NCI-H510A treated with DMSO at 0.1 percent for 48 hours (cell line): ENCODE measurements at places on chromosomes 3 and 15.

GRCh38 chr15:64029110-64029509 lies 17.2 kb downstream of the DAPK2 start:
- DNase-seq = no peak

GRCh38 chr3:157405457-157405856 lies 31.2 kb upstream of the PTX3 start:
- DNase-seq = no peak

- DNase-seq = no peak
Measured at GRCh38 chr15:51378406-51378805, 37.0 kb downstream of the GLDN start.

DNA sequence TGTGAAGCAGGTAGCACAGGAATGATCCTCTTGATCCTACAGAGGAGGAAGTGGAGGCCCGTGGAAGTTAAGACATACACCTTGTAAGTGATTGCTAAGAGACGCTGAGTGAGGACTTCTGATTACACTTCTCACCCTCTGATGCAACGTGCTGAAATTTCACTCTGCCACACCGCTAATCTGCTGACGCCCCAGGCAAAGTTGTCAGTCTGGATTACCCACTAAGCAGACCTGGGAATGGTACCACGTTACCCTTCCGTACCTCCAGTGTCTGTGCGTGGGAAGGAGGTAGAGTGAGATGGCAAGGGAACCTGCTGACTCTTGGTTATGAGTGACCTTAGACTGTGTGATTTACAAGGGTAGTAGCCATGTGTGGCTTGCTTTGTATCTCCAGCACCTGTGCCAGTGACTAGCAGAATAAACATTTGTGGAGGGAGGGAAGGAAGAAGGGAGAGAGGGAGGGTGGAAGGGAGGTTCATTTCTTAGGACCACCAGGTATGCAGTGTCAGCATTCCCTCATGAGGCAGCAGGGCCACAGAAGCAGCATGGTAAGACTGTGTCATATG lies 115.0 kb downstream of the ALDH1A2 start:
- DNase-seq = no peak

DNA sequence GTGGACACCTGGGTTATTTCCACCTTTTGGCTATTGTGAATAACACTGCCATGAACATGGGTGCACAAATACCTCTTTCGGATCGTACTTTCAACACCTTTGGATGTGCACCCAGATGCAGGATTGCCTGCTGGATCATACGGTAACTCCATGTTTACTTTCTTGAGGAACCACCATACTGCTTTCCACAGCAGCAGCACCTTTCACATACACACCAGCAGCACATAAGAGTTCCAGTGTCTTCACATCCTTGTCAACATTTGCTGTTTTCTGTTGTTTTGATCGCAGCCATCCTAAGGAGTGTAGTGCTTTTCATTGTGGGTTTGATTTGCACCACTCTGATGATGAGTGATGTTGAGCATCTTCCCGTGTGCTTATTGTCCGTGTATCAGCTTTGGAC lies 51.3 kb downstream of the NUP210 start:
- DNase-seq = no peak

DNA sequence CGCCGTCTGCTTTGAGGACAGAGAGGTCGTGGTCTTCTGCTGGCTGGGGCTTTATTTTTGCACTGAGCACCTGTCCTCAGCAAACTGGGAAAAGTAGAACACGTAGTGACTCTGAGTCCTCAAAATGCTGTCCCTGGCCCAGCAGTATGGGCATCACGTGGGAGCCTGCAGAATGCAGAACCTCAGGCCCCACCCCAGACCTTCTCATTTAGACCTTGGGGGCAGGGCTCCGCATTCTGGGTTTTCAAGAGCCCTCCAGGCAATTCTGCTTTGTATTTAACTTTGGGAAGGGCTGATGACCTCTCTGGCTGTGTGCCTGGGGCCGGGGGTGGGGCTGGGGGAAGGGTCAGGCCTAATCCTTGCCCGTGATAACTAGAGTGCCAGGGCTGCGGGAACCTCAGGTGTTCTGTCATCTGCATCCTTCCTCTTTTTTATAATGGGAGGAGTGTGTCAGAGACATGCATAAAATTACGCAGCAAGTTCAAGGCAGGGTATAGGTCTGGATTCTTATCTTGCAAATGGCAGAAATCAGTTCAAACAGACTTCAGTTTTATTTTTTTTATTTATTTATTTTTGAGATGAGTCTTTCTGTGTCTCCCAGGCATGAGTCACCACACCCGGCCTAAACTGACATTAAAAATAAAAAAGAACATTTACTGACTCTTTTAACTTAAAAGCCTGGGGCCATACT lies 11.1 kb downstream of the SLC6A6 start:
- peak; percentile 19 for DNase-seq

DNA sequence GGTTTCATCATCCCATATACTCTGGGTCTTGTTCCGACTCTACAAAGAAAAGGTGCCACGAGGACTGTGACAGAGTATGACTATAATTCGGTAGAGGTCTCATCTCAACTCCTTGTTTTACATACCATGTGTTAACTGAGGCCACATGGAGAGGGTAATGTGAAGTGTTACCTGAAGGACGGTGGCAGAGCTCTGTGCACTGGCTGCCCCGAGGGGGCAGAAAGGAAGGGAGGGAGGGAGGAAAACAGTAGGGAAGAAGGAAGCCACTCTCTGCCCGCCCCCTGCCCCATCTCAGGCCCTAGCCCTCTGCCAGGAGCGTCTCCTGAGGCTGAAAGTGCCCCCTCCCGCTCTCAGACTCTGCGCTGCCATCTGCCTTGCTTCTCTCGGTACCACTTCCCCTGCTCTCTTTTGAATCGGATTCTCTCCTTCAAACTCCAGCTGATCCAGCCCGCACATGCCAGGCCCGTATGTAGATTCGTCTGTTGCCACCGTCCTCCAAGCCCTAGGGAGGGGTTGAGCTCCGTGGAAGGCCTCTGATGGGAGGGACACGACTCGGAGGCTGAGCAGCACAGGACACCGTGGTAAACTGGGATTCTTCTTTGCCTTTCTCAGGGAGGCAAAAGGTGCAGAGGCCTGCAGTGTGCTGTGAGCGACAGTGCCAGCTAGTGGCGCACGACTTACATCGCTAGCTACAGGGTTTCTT lies 70.5 kb upstream of the ATP10A start:
- DNase-seq = peak; percentile 28

DNA sequence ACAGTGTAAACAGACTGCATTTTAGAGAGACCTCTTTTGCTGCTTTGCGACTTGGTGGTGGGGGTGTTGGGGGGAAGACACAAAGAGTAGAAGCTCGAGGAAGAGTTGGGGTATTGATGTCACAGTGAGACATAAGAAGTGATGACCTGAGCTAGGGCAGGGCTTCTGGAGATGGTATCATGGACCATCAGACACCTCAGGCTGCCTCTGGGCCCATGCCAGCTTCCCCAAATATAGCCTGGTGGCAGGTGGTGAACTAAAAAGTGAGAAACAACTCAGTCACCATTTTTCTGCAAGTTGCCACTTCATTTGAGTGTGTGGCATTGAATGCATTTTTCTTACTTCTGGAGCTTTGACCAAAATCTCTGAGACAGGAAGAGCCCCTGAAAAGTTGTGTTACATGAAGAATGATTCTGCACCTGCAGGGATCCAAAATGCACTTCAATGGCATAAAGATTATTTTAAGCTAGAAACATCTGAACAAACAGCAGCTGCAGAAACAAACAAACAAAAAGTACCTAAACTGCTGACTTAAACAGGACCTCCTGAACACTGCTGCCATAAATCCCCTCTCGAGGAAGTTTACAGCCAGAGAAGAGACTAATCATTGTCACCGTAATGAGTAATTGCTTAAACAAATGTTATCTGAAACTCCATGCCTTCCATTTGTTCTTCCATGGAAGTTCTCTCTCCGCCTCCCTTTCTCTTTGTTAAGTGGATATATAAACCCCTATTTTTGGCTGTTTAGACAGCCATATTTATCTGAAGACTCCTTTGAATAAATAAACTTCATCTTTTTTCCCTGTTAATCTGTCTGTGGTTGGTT lies 15.2 kb upstream of the XIRP1 start:
- peak; percentile 80 for DNase-seq

GRCh38 chr3:37149257-37149656 lies 25.1 kb downstream of the LRRFIP2 start:
- DNase-seq = no peak

GRCh38 chr3:72523429-72524151 lies 324.7 kb downstream of the SHQ1 start:
- peak; percentile 13 for DNase-seq

DNA sequence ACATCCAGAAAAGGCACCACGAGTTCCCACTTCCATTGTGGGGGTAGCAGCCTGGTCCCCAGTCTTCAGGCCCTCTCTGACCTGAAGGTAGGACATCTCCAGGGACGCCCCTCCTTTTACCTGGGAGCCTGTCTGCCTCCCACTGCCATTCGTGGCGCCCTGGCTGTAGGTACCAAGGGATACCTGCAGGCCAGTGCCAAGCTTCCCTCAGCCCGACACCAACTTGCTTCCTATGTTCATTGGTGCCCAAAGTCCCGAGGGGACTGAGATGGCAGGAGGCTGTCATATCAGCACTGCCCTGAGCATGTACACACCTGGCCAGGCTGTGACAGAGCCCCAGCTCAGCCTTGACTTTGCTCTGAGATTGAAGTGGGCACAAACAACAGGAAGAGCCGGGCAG lies 137.3 kb upstream of the CNTN3 start:
- no peak for DNase-seq

GRCh38 chr3:170483485-170484262 lies 65.0 kb downstream of the CLDN11 start:
- DNase-seq = no peak

- no peak for DNase-seq
Measured at GRCh38 chr3:16494814-16495431, 18.6 kb downstream of the RFTN1 start.

- no peak for DNase-seq
Measured at GRCh38 chr15:95352631-95353187, 977.8 kb upstream of the NR2F2 start.

- no peak for DNase-seq
Measured at GRCh38 chr15:57495554-57496165, 96.0 kb upstream of the MYZAP start.

DNA sequence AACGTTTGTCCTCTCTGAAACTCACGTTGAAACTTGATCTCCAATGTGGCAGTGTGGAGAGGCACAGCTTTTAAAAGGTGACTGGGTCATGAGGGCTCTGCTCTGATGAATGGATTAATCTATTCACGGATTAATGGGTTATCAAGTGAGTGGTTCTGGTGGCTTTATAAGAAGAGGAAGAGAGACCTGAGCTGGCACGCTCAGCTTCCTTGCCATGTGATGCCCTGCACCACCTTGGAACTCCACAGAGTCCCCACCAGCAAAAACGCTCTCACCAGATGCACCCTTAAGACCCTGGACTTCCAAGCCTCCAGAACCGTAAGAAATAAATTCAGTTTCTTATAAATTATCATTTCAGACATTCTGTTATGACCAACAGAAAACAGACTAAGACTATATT lies 2.6 kb downstream of the PPP1R2 start:
- DNase-seq = no peak

GRCh38 chr15:60798821-60799220 lies 319.9 kb upstream of the ICE2 start:
- DNase-seq = no peak

- no peak for DNase-seq
Measured at GRCh38 chr3:8937064-8938020, 25.9 kb downstream of the RAD18 start.

- DNase-seq = no peak
Measured at GRCh38 chr15:57662802-57663201, 43.7 kb upstream of the POLR2M start.

DNA sequence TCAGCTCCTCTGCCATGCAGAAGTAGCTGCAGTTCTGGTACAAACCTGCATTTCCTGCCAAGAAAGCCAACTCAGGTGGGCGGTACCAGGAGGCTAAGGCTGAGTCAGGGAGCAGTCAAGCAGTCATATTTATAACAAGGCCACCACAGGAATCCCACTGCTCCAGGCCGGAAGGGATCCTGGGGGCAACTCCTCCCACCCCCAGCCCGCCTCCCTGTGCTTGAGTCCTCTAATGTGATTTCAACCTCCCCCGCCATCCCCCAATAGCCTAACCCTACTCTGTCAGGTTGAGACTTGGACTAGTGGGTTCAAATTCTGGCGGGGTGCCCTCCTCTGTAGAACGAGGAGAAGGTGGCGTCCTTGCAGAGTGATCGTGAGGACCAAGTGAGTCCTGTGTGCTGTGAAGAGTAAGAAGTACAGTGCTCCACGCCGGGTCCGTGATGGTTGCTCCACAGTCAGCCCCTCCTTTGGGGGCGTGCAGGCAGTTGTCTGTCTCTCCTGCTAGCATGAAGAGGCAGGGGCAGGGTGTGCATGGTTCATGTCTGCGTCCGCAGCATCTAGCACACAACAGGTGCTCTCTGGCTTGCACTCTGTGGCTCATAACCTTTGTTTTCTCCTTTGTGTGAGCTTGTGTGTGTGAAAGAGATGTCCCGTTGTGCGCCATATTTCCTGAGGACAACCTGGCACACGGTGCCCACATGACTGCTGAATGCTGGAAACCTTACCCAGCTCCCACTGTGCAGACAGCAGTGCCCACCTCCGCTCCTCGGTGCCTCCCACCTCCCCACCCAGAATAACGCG lies 78.3 kb downstream of the SMAD6 start:
- no peak for DNase-seq

- DNase-seq = no peak
Measured at GRCh38 chr3:126441256-126441880, 34.3 kb downstream of the ZXDC start.

GRCh38 chr3:80060664-80061063 lies 292.9 kb upstream of the ROBO1 start:
- no peak for DNase-seq

DNA sequence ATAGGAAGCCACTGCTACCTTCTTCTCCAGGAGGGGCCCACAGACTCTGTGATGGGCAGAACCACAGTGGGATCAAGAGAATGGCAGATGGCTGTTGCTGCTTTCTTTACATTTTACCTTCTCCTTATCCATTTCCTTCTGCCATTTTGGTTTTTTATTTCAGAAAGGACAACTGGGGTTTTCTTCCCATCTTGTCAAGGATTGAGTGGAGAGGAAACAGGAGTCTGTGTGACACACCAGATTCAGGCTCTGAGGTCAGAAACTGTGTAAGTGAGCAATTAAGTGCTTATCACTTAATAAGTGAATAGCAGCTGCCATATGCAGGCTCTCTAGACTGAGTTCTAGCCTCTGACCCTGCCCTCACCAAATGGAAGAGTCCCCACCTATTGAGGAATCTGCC lies 47.3 kb downstream of the ITGB5 start:
- no peak for DNase-seq

GRCh38 chr3:46564190-46565021 lies 1.7 kb downstream of the LRRC2 start:
- DNase-seq = no peak

GRCh38 chr3:174397848-174398247 lies 461.3 kb upstream of the NAALADL2 start:
- no peak for DNase-seq

DNA sequence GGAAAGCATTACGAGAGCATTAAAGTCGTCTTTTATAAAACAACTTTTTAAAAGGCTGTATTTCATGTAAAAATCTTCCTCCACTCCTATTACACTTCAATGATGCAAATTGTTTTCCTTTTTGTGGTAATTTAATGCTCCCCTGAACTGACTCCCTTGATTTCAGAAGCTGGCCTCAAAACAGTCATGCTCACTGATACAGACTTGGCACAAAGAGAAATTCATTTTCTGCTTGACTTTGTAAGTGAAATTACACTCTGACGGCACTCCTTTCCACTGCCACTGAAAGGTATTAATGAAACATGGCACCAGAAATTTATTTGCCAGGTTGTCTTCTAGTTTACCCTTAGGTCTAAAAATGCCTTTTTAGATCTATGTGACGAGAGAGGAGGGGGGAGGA lies 215.5 kb downstream of the LRRC3B start:
- no peak for DNase-seq
